ENCODE measurements at places on chromosomes 7 and 10.

- DNase-seq = no peak
These were observed 21.8 kb upstream of the KIF5B start for GRCh38 chr10:32077896-32078485.

DNA sequence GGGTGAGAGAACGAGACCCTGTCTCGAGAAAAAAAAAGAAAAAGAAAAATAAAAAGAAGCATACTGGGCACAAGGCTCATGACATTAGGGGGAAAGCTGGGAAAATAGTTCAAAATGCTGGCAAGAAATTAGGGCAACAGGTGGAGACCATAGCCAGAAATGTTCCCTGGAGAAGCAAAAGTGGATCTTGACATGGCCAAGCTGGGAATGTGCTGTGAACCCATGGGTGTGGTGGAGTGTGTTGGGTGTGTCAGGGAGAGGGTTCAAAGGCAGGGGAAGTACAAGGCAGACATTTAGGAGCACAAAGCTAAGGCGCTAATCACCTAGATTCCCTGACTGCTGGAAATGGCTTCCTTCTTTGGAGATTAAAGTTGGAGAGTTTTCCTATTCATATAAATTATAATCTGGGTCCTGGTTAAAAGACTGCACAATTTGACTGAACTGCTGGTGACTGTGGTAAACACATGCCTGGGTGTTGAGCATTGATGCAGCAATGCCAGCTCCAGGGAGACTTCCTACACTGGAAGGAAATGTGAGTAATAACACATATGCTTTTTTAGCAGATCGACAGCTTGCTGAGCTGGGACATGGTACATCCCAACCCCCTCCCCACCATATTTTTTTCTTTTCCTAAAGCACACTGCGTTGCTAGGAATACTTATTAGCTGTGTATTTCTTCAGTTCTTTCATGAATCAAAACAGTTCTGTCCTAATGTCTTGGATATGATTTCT lies 70.1 kb upstream of the ARHGAP21 start:
- no peak for DNase-seq

DNA sequence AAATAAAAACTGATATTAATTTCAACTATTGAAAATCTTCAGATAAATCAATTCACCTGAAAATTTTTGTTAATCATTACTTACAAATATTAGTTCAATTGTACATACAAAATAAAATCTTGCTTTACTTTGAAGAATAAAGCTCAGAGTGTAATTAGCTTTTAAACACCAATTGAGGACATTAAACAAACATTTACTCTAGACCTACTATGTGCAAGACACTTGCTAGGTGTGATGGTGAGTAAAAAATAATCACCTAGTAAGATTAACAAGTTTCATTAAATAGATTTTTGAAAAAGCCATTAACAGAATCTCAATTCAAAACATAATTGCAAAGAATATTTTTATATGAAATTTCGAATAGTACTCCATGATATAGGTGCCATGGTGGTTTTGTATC lies 3.9 kb upstream of the MLLT10 start:
- DNase-seq = no peak

DNA sequence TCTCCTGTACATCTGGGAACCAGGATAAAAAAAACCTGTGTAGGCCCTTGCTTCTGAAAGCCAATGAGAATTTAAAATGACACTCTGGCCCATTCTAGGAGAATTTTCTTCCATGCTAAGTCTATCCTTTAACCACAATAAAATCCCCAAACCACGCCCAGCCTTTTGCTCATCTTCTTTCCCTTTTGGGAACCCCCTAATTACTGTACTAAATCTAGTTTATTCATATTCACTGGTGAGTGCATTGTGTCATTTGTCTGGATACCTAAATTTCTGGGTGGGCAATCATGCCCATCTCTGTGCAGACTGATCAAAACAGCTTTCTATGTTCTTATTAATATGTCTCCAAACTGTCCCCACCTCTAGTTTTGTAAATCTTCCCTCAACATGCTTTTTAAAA lies 11.7 kb upstream of the CDK14 start:
- no peak for DNase-seq

DNA sequence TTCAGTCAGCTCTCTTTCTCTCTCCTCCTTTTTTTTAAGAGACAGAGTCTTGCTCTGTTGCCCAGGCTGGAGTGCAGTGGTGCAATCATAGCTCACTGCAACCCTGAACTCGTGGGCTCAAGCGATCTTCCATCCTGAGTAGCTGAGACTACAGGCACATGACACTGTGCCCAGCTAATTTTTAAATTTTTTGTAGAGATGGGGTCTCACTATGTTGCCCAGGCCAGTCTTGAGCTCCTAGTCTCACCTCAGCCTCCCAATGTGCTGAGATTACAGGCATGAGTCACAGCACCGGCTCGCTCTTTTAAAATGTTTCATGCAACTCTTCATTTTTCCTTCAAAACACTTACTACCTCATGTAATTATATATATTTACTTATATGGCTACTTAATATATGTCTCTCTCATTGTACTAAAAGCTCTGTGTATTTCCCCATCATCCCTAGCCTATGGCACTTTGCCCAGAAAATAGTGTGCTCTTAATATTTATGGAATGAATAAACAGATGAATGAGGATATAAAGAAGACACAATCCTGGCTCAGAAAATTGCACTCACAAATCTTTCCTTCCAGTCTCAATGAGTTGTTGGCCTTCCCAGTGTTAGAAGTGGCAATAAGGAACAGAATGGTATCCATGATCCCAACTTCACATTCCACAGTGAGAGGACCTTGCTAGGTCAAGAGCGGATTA lies 33.9 kb downstream of the EBLN1 start:
- DNase-seq = no peak

DNA sequence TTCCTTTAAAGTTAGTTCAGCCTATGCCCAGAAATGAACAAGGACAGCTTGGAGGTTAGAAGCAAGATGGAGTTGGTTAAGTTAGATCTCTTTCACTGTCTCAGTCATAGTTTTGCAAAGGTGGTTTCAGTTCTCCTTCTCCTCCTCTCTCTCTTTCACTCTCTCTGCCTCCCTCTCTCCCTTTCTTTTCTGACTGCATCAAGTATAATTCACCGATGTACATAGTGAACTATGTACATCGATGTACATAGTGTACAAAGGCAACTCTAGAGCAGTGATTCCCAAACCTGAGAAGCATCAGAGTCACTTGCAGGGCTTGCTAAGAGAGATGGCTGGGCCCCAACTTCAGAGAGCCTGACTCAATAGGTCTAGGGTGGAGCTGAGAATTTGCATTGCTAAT lies 1259.7 kb downstream of the TYW1 start:
- DNase-seq = no peak

All from mesothelial cell of epicardium (in vitro differentiated cells).